ENCODE measurements at places on chromosomes 13 and 19.

- no peak for DNase-seq
Observed at GRCh38 chr13:100125946-100126345, 37.1 kb downstream of the PCCA start.

DNA sequence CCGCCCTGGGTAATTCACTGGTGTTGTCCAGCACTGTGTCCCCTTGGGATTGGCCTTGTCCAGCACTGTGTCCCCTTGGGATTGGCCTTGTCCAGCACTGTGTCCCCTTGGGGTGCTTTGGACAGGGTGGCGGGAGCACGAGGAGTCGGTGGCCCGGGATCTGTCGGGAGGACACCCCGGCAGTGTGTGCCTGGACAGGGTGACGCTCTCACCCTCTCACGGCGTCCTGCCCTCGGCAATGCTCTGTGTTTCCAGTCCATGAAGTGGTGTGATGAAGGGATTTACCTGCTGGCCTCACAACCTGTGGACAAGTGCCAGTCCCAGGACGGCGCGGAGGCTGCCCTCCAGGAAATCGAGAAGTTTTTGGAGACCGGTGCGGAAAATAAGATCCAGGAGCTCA lies 29.9 kb upstream of the F7 start:
- no peak for DNase-seq

DNA sequence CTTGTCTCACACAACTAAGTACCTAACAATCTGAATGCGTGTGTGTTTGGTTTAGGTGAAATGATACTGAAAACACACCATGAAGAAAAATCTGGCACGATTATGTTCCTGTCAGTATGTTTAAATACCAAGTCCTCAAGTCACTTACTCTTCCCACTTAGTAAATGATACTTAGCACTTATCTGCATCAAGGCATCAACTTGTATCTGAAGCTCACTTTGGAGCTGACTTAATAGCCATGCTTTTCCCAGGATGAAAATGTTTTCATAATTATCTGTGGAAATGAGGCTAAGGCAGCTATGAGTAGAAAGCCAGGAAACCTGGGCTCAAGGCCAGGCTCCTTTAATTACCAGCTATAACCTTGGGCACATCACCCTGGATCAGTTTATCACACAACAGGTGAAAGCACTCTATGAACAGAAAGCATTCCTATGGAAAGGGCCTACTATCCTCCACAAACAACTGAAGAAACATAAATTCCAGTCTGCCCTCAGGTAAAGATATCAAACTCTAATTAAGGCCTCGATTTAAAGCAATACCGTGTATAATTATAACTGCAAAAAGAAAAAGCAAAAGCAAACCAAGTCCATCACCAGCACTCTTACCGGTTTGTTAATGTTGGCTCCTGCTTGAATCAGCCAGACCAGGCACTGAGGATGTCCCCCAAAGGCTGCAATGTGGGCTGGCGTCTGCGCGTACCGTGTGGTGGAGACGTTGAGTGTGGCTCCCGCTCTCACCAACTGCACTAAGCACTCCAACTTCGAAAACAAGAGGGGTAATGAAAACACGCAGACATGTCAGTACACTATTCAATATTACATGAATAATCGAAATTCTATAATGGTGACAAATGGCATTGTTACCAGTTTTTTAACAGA lies 4.6 kb downstream of the ANKRD10 start:
- no peak for DNase-seq

DNA sequence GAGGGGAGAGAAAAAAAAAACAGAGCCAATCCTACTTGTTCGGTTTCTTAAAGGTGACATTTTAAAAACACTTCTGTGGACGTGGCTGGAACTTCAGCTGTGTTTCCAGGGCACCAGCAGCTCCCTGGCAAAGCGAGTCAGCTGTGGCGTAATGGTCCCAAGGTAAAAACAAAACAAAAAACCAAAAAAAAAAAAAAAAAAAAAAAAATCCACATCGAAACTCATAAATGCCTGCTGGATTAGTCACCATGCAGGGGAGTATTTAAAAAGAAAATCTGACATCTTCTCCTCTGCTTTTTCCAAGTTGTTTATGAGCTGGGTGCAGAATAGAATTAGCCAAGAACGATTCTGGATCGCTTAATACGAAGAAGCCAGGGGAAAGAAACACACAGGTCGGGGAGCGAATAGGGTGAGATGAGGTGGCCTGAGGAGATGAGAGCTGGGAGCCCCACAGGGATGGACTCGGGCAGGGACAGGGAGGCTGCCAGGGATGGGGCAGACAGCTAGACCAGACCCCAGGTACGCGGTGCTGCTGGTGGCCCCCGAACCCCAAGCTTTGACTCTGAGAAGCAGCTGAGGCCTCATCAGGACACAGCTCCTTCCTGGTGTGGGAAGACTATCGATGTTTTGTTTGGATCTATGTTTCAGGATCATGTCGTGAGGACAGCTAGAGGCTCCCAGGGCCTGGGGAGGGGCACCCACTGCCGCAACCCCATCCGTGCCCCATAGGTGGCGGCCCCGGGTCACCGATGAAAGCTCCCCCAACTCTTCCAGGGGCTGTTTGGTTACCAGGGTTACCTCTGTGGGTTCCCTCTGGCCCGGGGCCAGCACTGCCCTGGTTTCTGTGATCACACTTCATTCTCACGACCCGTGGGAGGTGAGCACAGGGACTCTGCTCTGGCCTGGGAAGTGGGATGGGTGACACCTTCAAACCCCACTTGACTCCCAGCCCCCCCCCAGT lies 3.1 kb upstream of the CTXN1 start:
- DNase-seq: no peak

GRCh38 chr19:49374665-49375434 lies 11.2 kb downstream of the DKKL1 start:
- DNase-seq: no peak

DNA sequence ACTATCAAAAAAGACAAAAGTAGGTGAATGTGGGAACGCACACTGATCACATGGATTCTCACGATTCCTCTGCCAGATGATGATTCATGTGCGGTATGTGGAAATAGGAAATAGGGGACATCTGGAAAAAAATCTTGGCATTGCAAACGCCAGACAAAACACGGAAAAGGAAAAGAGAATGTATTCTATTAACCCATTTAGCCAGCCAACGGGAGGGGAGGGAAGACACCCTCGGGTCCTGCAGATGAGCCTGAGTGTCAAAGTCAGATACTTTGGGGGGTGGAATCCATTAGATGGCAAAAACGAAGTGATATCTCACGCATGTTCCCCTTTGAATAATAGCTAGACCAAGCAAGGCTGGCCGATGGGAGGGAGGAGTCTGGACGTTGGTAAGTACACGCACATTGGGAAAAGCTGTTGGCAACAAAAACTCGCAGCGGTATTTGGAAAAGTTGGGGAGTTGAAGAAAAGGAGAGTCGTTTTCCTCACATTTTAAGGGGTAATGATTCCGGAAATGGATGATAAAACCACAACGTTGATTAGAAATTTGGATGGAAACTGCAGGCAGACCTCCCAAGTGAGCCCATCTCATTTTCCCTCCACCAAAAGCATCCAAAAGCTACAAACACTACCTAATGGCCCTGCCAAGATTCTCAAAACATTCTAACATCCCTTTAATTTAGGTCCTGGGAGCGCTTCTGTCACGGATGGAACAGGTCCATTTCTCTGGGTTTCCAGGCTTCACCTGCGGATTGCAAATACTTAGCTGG lies 73.6 kb downstream of the COL4A1 start:
- DNase-seq: no peak

GRCh38 chr19:43634068-43634467 lies 5.6 kb downstream of the CADM4 start:
- DNase-seq: no peak

DNA sequence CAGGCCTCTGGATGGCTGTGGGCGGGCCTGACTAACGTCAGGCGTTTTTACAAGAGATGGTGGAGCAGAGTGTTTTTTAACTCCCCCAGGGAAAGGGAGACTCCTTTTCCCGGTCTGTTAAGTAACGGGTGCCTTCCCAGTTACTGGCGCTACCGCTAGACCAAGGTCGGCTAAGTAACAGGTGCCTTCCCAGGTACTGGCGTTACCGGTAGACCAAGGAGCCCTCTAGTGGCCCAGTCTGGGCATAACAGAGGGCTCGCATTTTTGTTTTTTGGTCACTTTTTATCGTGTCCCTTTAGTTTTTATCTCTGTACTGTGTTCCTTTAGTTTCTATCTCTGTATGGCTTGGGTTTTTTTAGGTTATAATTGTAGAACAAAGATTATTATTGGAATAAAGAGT lies 10.0 kb downstream of the ZNF383 start:
- DNase-seq: no peak

- no peak for DNase-seq
Observed at GRCh38 chr13:98567140-98567539, 9.8 kb downstream of the STK24 start.
